Mesothelial cell of epicardium (in vitro differentiated cells): ENCODE measurements at places on chromosomes 12 and 14. TPM values are rescaled to one million over a fixed set of nuclear protein-coding genes. Genes with fewer than 3 reads are reported as not detected.

Gene FBLN5
- 38.0 to 41.5 TPM (median 40.3 TPM) in 3 replicates for total RNA-seq

DNA sequence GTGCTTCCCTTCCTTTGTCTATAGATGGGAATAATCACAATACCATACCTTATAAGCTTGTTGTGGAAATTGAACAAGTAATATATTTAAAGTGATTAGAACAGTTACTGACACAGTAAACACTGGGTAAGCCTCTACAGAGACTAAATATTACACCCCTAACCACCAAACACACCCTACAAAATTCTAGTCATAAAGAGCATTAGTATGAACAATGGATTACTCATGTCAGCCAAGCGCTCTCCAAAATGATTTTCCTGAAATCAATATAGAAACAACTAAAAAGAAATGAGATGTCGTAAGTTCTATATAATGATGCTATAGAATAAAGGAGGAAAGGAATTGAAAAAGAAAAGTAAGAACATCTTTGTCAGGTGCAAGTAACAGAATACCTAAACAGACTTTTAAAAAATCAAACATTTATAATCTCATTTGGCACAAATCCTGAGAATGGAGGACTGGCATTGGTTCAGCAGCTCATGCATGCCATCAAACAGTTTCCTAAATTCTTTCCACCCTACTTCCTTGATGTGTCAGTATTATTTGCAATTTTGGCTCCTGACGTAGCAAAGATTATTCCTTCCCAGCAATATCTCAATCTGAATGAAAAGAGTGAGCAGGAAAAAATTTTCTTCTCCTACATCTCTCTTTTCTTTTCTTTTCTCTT is 118.0 kb downstream of the SINHCAF start:
- DNase-seq, result no peak
- H3K27ac ChIP-seq, result no peak overlapping the region
- H3K4me3 ChIP-seq, result no peak overlapping the region
- no peaks in the 10 kb centered on the region for H3K36me3 ChIP-seq
- peaks cover 2% of the 10 kb centered on the region for H3K27me3 ChIP-seq
- peaks cover 18% of the 10 kb centered on the region for H3K4me1 ChIP-seq

Gene PRPH
- 0.38 TPM in 1 of 3 replicates, not detected in the others for total RNA-seq

DNA sequence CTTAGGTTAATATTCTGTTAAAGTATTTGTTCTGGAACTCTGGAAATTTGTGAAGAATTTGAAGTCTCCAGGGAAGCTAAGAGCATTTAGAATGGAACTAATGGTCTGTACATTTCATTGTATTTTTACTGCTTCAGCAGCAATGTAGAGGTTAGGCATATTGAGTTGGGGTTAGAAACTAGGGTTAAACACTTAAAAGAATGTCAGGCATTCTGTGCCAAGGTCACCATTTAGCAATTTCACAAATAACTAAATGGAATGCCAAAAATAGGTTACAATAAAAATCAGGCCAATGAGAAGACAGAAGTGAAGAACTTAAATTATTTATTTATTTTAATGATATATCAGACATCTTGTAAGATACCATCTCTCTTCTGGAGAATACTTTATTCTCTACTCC is 210.8 kb downstream of the C12orf50 start:
- H3K4me3 ChIP-seq, result no peak overlapping the region
- no peak for DNase-seq
- peak overlapping the region; percentile 10 for H3K27ac ChIP-seq
- peaks cover 64% of the 10 kb centered on the region for H3K4me1 ChIP-seq
- H3K27me3 ChIP-seq, result no peaks in the 10 kb centered on the region
- no peaks in the 10 kb centered on the region for H3K36me3 ChIP-seq

GRCh38 chr12:18580706-18581105 is 157.1 kb downstream of the PLCZ1 start:
- no peak overlapping the region for H3K27ac ChIP-seq
- no peak for DNase-seq
- no peaks in the 10 kb centered on the region for H3K27me3 ChIP-seq

DNA sequence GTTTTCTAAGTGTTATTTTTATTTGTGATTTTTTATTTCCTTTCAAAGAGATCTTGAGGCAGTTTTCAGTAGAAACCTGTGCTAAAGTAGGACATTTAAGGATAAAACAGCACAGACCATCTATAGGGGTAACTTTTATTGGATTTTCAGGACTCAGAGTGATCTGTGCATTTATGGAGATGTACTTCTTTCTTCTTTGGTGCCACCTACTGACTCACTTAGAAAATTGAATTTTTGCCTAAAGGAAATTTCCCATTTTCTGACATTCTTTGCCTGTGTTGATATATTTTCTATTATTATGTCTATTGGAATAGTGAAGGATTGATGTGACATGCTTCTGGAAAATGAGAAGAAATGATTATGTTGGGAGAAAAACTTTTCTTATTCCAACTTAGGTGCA is 113.0 kb downstream of the UNC79 start:
- H3K4me1 ChIP-seq, result peaks cover 5% of the 10 kb centered on the region
- H3K27ac ChIP-seq, result no peak overlapping the region
- peaks cover 12% of the 10 kb centered on the region for H3K27me3 ChIP-seq
- no peak overlapping the region for H3K4me3 ChIP-seq
- no peaks in the 10 kb centered on the region for H3K36me3 ChIP-seq

Gene ACOT4
- total RNA-seq, result 1.4 to 1.6 TPM (median 1.5 TPM) in 3 replicates

DNA sequence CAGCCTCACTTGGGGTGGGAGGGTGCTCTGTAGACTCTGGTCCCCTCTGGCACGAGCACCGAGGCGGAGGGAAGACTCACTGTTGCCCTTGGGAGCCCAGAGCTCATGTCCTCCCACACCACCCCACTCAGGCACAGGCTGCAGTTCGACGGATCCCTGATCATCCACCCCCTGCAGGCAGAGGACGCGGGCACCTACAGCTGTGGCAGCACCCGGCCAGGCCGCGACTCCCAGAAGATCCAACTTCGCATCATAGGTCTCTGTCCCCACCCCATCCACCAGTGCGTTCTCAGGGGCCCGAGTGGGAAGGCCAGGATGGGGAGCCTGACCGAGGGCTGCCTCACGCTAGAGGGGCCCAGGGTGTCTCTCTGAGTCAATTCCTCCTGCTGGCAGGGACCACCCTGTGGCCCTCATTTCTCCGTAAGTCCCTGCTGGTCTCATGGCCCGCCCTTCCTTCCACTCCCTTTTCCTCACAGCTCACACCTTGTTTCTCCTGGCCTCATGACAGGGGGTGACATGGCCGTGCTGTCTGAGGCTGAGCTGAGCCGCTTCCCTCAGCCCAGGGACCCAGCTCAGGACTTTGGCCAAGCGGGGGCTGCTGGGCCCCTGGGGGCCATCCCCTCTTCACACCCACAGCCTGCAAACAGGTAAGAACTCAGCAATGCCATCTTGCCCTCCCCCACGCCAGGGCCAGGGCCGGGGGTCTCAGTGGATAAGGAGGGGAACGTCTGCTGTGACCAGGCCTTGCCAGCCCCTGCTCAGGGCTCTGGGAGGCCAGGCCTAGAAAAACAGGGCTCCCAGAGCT is 27.0 kb downstream of the PAPLN start:
- H3K27ac ChIP-seq, result no peak overlapping the region

- H3K4me3 ChIP-seq, result no peak overlapping the region
- DNase-seq, result no peak
- peaks cover 15% of the 10 kb centered on the region for H3K4me1 ChIP-seq
- no peaks in the 10 kb centered on the region for H3K27me3 ChIP-seq
- no peak overlapping the region for H3K27ac ChIP-seq
These were observed 252.8 kb downstream of the AEBP2 start for GRCh38 chr12:19692091-19692490.

GRCh38 chr14:60294411-60295069 is 45.5 kb downstream of the PPM1A start:
- H3K27ac ChIP-seq, result no peak overlapping the region
- DNase-seq, result no peak
- peaks cover 11% of the 10 kb centered on the region for H3K36me3 ChIP-seq
- H3K4me3 ChIP-seq, result no peak overlapping the region
- no peaks in the 10 kb centered on the region for H3K4me1 ChIP-seq

Gene TCL1A
- total RNA-seq, result not detected in 3 replicates

DNA sequence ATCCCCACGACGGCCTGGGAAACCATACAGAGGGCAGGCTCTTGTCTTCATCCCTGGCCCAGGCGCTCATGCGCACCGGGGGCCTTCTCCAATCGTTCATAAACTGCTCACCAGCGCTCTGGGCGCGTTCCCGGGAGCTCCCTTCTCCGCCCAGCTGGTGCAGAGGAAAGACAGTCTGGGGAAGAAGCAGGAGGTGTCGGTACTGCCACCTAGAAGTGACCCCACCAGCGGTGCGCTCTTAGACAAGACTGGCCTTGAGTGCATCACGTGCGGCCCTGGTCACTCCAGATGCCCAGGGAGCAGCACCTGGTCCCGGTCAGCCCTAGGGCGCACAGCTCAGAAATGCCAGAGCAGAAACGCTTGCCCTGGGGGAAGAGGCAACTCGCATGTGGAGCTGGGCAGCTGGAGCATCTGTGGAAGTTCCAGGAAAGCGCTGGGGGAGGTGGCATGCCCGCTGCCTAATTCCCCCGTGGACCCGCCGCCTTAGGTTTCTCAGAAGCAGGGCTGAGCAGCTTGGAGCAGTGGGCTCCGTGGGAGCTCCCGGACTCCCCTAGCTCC is 2.5 kb downstream of the GSC start:
- H3K27me3 ChIP-seq, result peaks cover 96% of the 10 kb centered on the region
- peak overlapping the region; percentile 47 for H3K4me3 ChIP-seq
- peaks cover 2% of the 10 kb centered on the region for H3K36me3 ChIP-seq
- no peak for DNase-seq
